Smooth muscle cell of bladder (primary cell): ENCODE measurements at places on chromosomes 5 and 9. TPM values are rescaled to one million over a fixed set of nuclear protein-coding genes. Genes with fewer than 3 reads are reported as not detected.

Gene ZNF474
- under 0.01 and 0.18 TPM in 2 replicates for total RNA-seq

Gene TAF11L2
- not detected in 2 replicates for total RNA-seq

Gene FOXD4L5
- under 0.01 TPM in 2 replicates for total RNA-seq

Gene ISOC1
- total RNA-seq, result 15.5 and 17.8 TPM in 2 replicates

Gene SLC35D2
- 13.4 and 17.2 TPM in 2 replicates for total RNA-seq

Gene CDC20B
- total RNA-seq, result under 0.01 TPM in 1 of 2 replicates, not detected in the other

Gene IL3
- total RNA-seq, result not detected in 2 replicates

Gene FIBCD1
- total RNA-seq, result 0.28 and 1.5 TPM in 2 replicates

Gene UGT3A1
- total RNA-seq, result not detected in 2 replicates
